DND-41 (cell line): ENCODE measurements at places on chromosomes 6 and 20.

DNA sequence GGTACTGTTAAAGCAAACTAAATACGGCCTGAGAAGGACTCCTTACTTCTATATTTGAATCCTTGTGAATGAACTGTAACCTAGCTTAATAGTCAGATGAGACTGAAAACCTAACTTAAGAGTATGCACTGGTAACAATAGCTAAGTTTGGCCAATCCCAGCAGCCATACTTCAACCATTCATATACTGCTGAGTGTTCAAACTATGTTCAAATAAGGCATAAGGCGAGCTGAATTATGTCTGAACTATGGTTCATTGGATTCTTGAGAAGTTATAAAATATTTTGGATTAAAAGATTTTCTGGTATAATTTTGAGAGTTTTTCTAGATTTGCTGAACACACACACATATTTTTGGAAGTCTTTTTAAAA lies 2.2 kb downstream of the SMPDL3A start:
- DNase-seq = no peak

DNA sequence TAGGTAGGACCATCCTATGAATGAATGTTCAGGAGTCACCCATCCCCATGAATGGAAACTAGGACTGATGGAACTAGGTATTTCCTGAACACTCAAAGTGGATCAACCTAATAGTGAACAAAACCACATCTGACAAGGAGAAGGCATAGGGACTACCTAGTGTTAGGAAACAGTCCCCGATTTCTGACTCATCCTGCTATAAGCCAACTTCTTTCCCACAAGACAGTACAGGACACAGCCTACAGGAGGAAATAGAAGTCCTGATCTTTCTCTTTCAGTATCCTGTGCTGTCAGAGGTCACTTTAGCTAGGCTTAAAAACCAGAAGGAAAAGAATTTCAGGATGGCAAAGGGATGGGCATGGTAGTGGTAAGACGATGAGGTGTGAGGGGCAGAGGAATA lies 19.5 kb upstream of the GMDS start:
- no peak for DNase-seq

GRCh38 chr6:128499079-128499731 lies 21.2 kb downstream of the PTPRK start:
- no peak for DNase-seq

GRCh38 chr6:12278915-12279314 lies 11.2 kb upstream of the EDN1 start:
- no peak for DNase-seq

DNA sequence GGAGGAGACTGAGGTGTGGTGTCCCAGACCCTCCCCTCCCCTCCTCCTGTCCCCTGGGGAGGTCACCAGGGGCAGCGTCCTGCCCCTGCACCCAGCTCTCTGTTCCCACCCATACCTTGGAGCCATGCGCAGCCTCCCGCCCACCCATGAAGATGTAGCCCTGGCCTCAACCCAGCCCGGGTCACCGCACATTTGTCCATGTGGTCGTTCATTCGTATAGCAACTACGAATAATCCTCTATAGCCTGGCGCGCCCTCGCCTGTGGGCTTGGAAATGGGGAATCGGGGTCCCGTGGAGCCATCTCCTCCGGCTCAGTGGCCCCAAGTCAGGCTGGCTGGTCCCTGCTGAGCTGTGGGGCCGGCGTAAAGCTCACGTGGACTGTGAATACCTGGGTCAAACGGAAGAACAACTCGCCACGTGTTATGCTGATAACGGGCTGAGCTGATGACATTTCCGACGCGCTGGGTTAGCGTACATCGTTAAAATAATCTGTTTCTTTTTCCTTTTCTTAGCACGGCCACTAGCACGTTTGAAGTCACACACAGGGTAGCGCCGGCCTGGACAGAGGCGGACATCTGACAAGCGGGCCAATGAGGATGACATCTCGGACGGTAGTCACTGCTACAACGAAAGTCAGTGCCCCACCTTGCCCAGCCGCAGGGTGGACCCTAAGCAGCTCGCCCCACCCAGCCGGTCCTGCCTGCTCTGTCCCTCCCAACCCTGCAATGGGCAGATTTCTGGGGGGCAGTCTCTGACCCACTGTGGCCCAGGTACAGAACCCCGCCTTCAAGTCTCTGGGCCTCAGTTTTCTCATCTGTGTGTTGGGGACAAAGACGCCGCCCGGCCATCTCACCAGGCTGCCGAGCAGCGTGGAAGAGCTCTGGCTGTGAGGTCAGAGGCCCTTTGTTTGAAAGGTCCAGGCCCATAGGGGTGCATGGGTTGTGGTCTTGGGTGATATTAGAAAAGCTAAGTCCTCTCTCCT lies 19.8 kb upstream of the RBBP8NL start:
- no peak for DNase-seq

DNA sequence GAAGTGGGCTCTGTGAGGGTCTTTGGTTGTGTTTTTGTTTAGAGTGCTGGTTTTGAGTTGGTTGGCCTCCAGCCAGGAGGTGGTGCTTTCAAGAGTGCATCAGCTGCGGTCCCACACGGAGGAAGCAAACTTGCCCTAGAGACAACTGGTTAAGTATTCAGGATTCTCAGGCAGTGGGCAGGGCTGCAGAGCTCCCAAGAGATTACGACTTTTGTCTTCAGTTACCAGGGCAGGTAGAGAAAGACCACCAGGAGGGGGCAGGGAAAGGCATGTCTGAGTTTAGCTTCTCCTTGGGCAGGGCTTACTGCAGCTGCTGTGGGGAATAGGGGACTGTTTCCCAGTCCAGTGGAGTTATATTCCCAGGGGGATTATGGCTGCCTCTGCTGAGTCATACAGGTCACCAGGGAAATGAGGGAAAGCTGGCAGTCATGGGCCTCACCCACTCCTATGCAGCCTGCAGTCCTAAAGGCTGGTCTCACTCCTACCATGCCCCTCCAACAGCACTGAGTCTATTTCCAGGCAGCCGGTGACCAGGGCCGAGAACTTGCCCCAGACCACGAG lies 64.3 kb downstream of the TTI1 start:
- no peak for DNase-seq
